ENCODE measurements at places on chromosomes 13 and 19. TPM values are rescaled to one million over a fixed set of nuclear protein-coding genes. Genes with fewer than 3 reads are reported as not detected.

The SIGLEC9 gene
- 0.49 TPM for total RNA-seq

The CGB2 gene
- total RNA-seq = not detected

The ZNF222 gene
- total RNA-seq = 6.7 TPM

The FREM2 gene
- 0.19 TPM for total RNA-seq

The SLC6A16 gene
- total RNA-seq = 0.56 TPM

The OVOL3 gene
- not detected for total RNA-seq

The HAUS8 gene
- total RNA-seq = 5.8 TPM

Data from esophagus squamous epithelium (tissue), 5 donors.